ENCODE measurements at places on chromosomes 13 and 19.

- DNase-seq, result no peak
These were observed 2.9 kb downstream of the GNG7 start for GRCh38 chr19:2699413-2700140.

GRCh38 chr13:112893570-112894422 is 75.2 kb upstream of the MCF2L start:
- no peak for DNase-seq

GRCh38 chr19:1266129-1266915 is 2.8 kb upstream of the CIRBP start:
- no peak for DNase-seq

DNA sequence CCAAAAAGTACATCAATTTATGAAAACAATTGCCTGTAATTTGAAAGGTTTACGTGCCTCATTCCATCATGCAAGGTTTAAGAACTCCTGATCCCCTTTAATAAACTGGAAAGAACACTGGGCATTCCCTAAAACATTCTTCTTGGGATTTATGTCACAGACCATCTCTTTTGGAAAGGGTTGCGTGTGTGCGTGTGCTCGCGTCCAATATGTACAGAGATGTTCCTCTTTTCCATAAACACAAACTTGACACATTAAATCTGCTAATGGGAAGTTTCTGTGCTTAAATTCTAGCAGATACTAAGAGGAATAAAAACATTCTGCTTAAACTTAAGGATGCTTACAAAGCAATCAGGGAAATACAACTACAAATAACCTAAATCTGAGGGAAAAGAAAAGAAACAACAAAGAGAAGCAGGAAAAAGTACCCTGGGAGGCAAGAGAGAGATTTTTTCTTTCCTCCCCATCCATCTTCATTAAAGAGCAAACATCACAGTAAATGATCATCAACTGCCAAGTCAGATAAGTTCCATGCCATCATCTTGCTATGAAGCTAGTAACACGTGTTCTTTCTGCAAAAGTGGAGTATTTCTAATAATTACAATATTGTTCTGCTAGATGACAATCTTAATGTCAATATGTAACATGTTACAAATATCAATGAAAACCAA is 83.7 kb downstream of the STK24 start:
- no peak for DNase-seq

DNA sequence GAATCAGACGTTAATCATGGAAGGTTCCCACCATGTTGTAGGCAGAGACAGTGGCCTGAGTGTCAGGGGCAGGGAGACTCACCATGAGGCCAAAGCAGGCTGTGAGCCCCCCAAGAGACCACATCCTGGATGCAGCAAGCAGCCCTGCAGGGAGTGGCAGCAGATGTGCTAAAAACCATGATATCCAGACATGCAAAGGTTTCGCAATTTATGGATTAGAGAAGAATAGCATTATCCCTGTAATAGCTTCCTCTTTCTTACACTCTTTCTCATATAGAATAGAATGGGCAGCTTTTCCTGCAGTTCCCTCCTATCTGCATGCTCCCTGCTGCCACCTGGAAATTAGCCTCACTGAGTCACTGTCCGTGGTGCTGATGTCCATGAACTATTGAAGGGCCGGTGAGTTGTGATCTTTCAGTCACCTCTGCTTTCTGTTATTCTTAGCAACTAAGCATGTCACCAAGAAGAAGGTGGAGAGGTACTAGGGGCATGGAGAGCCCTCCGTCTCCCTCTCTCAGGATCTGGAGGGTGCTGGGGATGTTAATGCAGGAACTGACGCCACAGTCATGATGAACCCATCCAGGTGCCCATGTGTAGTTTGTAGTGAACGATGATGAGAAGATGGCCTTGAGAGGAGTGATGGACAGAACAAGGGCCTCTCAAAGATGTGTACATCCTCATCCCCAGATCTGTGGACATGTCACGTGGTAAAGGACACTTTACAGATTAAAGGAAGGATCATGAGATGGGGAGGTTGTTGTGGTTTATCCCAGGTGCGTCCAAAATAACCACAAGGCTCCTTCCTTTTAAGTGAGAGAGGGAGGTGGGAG is 9.9 kb downstream of the CEACAM4 start:
- DNase-seq, result no peak
